Activated CD8-positive, alpha-beta memory T cell treated with anti-CD3 and anti-CD28 coated beads for 1 hour (primary cell): ENCODE measurements at places on chromosomes 4 and X.

DNA sequence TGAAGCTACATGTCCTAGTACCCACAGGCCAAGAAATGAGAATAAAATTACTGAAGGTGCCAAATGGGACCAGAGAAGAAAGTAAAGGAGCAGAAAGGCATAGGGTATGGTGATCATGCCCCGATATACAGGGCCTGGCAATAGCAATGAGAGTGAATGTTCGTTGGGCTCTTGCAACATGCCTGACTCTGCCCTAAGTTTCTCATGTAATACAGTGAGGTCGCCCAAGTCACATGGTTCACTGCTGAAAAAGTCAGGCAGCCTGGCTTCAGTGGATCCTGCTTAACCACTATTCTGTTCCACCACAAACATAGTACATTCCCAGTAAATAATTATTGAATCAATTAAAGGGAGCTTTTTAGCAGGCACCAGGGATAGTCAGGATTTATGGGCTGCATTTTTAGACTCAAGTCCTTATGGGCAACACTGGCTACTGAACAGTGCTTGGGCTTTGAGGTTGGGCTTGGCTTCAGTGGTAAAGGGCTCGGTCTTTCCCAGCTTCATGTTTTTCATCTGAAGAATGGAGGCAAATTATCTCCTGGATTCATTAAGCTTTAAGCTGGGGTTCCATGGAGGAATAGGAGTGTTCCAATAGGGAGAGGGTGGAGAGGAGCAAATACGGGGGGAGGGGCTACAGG lies 67.1 kb upstream of the ZNF518B start:
- DNase-seq: no peak

GRCh38 chr4:3201718-3202702 lies 46.9 kb upstream of the MSANTD1 start:
- peak; percentile 14 for DNase-seq

DNA sequence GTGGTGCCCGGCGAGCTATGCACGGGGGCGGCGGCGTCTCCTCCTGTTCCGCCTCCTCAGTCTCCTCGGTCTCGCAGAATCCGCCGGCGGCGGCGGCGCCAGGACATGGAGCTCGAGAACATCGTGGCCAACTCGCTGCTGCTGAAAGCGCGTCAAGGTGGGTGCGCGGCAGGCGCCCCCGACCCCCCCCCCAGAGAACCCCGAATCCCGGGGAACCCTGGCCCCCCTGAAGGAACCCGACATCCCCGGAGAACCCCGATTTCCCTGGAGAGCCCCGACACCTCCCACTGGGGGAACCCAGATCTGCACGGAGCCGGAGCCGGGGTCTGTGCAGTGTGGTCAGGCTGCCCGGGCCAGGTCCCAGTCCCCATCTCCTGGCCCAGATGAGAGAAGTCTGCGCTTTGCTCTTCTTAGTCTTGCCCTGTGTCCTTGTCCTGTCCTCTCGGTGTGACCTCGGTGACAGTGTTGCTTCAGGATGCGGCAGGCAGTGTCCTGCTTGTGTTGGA lies 648 bp downstream of the GRK4 start:
- DNase-seq: no peak

GRCh38 chr4:83709627-83710026 lies 173.7 kb downstream of the GPAT3 start:
- DNase-seq: no peak

DNA sequence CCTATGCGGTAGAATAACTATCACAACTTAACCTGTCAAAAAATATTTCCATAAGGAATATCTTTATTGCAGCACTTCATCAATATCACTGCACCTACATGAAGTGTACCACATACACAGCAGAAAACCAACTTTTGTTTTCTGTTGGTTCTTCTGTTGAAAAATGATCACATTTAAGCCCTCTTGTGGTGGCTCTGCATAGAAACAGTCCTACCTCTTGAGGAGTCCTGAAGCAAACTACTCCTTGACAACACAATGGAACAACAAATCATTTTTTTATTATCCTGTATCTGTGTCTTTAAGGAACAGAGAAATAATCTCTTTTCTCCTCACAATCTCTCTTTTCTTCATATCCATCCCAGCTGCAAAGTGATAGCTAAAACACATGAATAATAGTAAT lies 39.8 kb upstream of the ATOH1 start:
- DNase-seq: no peak

DNA sequence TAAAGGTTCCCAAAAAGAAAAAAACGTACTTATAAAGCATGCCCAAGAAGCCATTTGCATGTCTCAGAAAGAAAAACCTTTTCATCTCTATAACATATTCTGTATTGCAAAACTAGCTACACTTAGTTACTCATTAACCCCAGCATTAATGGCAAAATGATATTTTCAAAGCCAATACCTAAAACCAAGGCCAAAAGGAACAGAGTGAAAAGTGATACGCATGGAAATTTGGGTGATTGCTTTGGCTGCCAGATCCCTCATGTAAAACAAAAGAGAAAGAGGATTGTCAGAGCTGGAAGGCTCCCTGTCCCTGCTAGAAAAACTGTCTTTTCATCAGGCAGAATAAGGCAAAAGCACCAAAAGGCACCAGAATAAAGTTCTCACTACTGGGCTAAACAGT lies 46.8 kb upstream of the RADX start:
- no peak for DNase-seq

GRCh38 chrX:1734806-1735205 lies 119.9 kb downstream of the ASMT start:
- DNase-seq: no peak

DNA sequence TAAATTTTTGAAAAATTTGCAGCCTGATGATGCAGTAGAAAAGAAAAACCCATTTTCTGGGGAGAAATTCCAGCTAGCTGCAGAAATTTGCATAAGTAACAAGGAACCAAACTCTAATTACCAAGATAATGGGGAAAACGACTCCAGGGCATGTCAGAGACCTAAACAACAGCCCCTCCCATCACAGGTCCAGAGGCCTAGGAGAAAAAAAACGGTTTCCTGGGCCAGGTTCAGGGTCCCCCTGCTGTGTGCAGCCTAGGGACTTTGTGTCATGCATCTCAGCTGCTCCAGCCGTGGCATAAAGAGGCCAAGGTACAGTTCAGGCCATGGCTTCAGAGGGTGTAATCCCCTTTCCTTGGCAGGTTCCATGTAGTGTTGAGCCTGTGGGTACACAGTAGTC lies 733.7 kb upstream of the CT83 start:
- no peak for DNase-seq

DNA sequence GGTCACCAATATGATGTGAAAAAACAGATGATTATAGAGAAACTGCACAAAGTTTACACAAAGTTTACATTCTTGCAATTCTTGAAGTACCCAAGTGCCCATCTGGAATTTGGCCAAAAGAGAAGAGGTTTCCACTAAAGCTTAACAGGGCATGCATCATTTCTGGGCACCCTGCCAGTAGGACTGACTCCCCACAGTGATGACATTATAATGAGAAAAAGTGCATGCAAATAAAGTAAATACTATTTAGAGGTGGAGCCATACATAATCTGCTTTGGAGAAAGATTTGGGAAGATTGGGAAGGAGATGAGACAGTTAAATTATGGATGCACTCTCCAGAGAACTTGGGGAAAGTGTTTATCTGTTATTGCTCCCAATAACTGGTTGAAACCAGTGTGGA lies 93.7 kb upstream of the TRPC3 start:
- no peak for DNase-seq

GRCh38 chrX:13463608-13464007 lies 105.8 kb upstream of the EGFL6 start:
- DNase-seq: no peak

DNA sequence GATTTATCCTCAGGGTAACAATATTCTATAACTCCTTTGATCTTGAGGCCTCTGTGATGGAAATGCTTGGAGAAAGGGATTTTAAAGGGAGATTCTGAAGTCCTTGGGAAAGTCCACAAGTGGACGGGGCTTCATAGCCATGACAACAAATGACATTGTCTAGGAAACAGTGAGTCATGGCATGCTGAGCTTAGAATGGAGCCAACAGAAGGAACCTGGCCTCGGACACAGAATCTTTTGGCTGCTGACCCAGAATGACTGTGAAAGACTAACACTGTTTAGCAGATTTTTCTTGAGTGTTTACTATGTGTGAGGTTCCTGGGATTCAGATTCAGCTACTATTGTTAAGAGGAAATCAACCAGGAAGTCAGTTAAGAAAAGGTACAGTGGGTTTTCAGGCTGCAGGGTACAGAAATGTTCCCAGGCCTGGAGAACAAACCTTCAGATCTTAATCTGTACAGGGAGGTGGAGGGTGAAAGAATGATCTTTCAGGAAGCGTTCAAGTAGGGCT lies 18.1 kb upstream of the CXCL2 start:
- no peak for DNase-seq

- DNase-seq: peak; percentile 30
Measured at GRCh38 chr4:98467627-98468072, 190.8 kb downstream of the TSPAN5 start.

DNA sequence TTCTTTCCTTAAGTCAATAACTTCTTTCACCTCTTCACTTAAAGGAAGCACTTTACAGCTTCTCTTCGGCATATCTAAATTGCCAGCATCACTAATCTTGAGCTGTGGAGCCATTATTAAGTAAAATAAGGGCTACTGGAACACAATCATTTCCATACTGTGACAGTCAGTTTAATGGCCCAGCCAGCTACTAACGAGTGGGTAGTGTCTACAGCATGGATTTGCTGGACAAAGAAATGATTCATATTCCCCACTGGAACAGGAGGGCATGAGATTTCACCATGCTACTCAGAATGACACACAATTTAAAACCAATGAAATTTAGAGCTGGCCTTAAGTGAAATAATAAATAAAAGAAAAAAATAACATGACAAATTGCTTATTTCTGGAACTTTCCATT lies 72.1 kb downstream of the DDIT4L start:
- no peak for DNase-seq
